ENCODE measurements at places on chromosomes 6 and 20. TPM values are rescaled to one million over a fixed set of nuclear protein-coding genes. Genes with fewer than 3 reads are reported as not detected.

Gene MYLIP
- 2.0 TPM for total RNA-seq

Gene ACTL10
- not detected for total RNA-seq

Gene TCFL5
- total RNA-seq = 24.2 TPM

Gene EFCAB8
- not detected for total RNA-seq

Gene PERP
- 9.1 TPM for total RNA-seq

Gene STMND1
- total RNA-seq = not detected

Gene WFDC5
- total RNA-seq = not detected

Gene BEND3
- total RNA-seq = 6.9 TPM

Gene ASIP
- total RNA-seq = not detected

Gene NKAIN4
- total RNA-seq = 6.8 TPM

Gene ULBP2
- 1.9 TPM for total RNA-seq

Gene PRSS16
- total RNA-seq = 12.9 TPM

Gene PLCB4
- total RNA-seq = 2.4 TPM

Gene BMP5
- total RNA-seq = not detected

Gene HRH3
- not detected for total RNA-seq

Gene NRN1
- not detected for total RNA-seq

Gene MEP1A
- total RNA-seq = not detected

Gene NCOA6
- total RNA-seq = 5.8 TPM

Gene PRR18
- not detected for total RNA-seq
